Astrocyte of the cerebellum (primary cell): ENCODE measurements at places on chromosomes 2 and 18.

DNA sequence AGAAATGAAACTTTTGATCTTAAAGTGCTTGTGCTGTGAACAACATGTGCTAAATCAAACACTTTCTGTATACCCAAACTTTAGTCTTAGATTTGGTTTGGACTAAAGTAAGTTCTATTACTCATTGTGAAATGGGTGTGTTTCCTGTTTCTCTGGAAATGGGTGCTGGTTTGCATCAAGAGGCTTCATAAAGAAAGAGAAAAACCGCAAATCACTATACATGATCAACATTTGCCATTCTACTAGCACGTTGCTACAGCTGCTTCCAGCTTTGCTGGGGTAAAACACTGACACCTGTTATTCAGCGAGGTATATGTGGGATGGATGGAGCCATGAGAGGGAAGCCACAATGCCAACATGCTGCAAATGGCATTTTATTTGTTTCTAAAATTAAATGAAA is 547.0 kb upstream of the ACVR2A start:
- no peak for DNase-seq

GRCh38 chr2:12931186-12931844 is 214.6 kb downstream of the TRIB2 start:
- DNase-seq, result peak; percentile 53

DNA sequence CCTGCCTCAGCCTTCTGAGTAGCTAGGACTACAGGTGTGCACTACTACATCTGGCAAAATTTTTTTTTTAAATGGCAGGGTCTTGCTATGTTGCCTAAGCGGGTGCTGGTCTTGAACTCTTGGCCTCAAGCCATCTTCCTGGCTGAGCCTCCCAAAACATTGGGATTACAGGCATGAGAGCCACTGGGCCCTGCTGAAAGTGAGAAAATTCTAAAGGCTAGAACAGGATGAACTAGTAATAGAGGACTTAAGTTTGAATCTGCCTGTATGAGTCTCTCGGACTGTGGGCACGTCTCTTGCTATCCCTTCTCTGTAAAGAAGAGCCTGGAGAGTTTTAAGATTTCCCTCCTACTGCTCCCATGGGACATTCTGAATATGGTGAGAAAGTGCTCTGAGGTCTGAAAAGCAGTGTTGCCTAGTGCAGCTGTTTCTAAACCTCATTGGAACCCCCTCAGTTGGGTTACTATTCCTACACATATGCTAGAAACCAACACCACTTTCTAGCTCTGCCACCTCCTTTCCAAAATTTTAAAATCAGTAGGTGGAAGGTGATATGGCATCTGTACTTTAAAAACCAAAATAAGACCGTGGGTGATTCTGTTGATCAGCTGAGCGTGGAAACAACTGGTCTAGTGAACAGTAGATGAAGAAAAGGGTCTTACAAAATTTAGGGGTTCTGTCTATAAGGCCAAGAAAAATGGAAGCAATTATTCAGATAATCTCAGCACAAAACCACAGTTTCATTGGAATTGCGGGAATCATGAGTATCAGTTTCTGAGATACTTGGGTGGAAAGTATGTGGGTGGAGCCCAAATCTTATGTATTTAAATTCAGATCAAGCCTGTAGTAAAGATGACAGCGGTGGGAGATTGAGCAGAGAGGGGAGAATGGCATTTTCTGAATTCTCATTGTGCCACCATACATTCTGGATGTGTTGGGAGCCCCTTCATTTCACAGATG is 259.8 kb upstream of the CXCR4 start:
- no peak for DNase-seq

DNA sequence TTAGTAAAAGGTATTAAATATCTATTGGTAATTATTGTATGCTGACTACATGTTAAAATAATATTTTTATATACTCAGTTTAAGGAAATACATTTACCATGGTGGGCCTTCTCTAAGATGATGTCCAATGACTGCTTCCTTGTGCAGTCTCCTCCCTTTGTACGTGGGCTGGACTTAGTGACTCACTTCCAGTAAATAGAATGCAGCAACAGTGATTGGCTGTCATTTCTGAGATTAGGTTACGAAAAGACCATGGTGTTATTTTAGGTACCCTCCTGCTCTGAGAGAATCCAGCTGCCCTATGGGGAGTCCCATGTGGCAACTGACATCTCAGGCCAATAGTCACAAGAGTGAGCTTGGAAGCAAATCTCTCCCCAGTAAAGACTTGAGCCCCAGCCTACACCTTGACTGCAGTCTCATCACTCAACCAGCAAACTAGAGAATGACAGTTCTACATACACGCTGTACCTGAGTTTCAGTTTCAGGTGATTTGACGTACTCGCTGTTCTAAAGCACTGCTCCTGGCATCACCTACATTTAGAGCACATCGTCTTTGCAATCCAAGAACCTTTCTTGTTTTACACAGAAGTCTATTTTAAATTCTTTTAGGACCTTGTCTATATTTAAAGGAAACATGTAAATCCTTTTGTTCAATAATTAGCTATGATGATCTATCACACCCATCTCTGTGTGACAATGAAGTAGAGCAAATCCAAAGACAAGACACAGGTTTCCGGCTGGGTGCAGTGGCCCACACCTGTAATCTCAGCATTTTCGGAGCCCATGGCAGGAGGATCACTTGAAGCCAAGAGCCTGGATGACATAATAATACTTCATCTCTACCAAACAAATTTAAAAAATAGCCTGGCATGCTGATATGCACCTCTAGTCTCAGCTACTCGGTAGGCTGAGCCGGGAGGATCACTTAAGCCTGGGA is 87.2 kb downstream of the COBLL1 start:
- no peak for DNase-seq

DNA sequence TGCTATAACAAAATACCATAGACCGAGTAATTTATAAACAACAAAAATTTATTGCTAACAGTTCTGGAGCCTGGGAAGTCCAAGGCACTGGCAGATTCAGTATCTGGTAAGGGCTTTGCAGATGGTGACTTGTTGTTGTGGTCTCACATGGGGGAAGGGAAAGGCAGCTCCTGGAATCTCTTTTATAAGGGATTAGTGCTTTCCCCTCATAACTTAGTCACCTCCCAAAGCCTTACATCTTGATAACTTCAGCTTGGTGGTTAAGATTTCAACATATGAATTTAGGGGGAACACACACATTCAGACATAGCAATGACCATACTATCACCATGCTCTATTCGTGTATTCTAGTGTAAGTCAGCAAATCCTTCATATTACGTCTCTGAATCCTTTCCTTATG is 447.6 kb upstream of the TCF4 start:
- no peak for DNase-seq

DNA sequence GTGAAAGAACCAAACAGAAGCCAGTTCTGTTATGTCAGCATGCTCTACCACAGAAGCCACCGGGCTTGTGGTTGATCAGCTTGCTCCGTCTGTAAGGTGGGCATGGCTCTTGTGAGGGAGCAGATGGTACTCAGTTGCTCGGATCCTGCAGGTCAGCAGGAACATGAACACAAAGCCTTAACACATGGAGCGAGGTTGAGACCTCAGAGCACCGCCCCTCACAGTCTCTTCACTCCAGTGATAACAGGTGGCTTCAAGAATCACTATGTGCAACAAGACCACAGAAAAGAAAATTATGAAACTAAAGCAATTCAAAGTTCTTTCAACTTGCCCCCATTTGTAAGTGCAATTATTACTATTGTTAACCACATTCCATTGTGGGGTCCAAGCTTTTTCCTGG is 72.1 kb downstream of the OSBPL6 start:
- DNase-seq, result no peak

- DNase-seq, result no peak
Measured at GRCh38 chr2:3450385-3451010, 68.8 kb downstream of the ADI1 start.

DNA sequence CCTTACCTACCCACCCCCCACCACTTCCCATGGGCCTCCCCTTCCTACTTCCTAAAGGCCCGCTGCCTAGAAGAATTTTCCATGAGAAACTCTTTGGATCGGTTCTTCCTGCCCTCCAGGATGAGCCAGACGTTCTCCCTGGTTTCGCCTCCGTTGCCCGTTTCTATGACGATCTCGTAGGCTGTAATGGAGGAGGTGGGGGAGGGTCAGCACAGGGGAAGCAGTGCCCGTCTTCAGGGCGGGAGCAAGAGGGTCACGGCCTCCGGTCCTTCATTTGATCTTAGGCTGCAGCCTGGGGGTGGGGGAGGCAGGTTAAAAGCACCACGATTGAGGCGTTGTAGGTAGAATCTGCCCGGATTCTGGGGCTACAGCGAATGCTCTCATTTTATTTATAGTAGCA is 172.0 kb downstream of the LOXHD1 start:
- no peak for DNase-seq

- no peak for DNase-seq
Measured at GRCh38 chr2:194566907-194567660, 1089.9 kb upstream of the SLC39A10 start.

DNA sequence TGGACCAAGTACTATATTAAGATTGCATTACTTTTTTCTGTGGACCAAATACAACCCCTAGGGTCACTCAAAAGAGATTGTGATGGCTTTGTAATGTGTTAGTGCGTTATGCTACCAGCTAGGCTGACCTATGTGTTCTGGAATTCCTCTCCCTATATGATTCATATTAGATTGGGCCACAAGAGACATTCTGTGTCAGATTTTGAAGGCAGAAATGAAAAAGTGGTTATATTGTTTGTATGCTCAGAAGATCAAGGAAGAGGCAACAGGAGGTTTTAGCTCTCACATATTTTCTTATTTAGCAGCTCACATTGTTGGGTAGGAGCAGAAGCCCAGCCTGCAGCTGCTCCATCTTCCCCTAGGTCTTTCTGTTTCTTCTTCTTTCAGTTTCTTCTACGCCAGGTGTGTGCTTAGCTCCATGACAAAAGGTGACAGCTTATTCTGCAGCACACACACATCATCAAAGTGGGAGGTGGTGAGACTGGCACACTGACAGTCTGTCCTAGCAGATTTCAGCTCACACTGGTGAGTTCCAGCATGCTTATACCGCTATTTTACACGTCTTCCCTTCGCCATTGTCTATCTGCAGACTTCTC is 156.8 kb upstream of the UBE2E3 start:
- peak; percentile 11 for DNase-seq

GRCh38 chr18:5173646-5174045 is 23.4 kb downstream of the AKAIN1 start:
- no peak for DNase-seq
